Hematopoietic multipotent progenitor cell treated with erythropoietin and hydrocortisone succinate and interleukin-3 and kit ligand, for 15 days (in vitro differentiated cells): ENCODE measurements at places on chromosomes 4 and X.

DNA sequence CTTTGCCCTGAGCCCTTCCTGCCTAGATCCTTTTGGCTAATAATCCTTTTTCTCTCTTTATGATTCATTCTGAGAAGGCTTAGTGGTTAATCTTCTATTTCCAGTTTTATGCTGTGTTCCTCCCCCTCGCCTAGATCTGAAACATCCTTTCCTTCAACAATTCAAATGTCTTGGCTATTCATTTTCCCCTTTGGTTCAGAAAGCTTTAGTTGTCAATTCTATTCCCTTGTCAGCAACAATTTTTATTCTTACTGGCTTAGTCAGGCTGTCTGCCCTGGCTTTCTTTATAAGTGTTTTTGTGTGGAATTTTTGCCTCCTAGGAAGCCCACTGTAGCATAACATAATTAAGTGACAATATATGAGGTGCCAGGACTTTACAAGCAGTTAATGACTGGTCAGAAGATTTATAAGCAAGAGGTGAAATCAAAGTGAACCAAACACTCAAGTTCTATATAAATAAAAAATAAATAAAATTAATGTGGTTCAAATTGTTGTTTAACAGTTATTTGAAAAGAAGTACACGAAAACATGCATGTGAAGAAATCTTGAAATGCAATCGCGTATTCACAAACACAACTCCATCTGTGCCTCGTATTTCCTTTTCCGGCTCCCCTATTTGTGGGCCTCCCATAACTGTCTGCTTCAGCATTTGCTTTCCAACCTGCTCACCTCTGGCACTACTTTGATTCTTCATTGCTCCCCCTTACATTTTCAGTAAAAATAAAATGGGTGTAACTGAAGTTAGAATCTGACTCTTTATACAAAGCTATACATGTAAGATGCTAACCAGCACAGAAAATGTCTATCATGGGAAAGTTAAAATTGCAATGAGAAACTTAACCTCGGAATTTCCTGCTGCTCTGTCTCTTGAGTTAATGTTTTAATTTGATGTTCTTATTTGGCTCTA lies 235.4 kb downstream of the SPRY1 start:
- no peak for DNase-seq

DNA sequence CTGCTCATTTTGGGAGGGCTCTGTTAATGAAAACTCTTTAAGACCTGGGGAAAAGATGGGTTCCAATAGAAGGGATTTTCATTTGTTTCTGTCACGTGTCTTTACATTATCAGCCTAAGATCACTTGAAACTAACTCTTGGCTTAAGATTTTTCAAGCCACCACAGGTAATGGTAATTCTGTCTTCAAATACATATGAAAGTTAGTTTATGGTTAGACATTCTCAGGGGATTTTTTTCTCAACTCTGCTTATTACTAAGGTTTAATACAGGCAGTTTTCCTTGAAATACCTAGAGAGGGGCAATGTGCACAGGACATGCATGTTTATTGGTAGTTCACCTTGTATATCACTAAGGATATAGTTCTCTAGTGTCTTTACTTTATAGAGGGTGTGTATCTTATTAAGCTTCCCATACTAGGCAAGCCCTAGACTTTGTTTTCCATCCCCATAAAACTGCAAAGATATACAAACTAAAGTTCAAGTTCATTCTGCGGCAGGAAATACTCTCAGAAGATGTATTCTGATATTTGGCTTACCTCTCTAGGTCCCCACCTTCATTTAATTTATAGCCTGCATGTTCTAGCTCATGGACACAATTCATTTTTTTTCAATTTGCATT lies 38.2 kb upstream of the MYOZ2 start:
- DNase-seq: no peak

DNA sequence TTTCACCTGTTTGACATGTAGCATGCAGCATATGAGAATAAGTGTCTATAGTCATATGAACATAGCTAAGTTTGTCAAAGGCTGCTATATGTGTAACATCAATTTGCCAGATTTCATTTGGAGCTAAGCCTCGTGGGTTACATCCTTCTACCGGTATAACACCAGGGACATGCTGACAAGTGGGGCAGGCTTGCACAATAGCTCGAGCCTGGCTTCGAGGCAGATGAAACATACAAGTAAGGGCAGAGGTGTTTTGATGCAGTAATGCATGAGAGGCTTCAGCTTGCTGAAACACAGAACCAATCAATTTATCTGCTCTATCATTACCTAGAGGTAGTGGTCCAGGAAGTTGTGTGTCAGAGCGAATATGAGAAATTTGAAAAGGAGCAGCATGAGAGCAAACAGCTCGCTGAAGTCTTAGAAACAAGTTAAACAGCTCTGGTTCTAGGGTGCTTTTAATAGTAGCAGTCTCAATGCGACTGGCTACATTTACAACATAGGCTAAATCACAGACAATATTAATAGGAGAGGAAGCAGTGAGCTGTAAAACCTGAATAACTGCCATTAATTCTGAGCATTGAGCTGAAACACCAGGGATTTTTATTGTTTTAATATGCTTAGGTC lies 14.9 kb upstream of the UGDH start:
- DNase-seq: no peak

GRCh38 chr4:60313611-60314178 lies 886.4 kb upstream of the ADGRL3 start:
- DNase-seq: no peak

DNA sequence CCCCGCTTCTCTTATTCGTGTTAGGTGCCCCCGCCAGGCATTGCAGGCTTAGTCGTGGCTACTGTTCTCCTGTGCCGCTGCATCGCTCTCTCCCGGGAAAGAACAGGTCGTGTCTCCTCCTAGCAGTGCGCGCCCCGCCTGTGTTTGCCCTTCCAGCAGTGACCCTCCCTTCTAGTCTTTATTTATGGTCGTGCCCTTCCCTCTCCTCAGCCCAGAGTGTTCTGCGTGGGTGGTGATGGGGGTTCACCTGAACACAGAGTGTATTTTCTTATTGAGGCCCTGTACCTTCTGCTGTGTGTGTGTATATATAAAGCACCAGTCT lies 15.2 kb downstream of the USP11 start:
- no peak for DNase-seq

DNA sequence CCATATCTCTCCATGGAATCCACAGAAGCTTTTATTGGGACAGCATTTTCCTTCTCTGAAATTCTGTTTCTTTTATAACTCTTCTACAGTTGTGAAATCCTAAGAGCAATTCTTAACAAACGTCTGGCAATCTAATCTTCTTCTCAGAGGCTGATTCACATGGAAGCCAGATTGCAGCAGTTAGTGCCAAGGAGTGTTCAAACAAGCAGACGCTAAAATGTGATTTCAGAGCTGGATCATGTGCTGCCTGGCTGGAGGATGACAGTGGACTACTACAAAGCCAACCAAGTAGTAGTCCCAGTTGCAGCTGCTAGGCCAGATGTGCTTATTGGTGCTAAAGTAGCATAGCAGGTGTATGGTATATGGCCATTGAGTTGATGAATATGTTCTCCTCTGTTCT lies 27.7 kb upstream of the GLRB start:
- DNase-seq: no peak

- DNase-seq: no peak
Observed at GRCh38 chr4:41451961-41452360, 86.0 kb upstream of the LIMCH1 start.

GRCh38 chr4:139665079-139665689 lies 435 bp upstream of the MGST2 start:
- DNase-seq: no peak

DNA sequence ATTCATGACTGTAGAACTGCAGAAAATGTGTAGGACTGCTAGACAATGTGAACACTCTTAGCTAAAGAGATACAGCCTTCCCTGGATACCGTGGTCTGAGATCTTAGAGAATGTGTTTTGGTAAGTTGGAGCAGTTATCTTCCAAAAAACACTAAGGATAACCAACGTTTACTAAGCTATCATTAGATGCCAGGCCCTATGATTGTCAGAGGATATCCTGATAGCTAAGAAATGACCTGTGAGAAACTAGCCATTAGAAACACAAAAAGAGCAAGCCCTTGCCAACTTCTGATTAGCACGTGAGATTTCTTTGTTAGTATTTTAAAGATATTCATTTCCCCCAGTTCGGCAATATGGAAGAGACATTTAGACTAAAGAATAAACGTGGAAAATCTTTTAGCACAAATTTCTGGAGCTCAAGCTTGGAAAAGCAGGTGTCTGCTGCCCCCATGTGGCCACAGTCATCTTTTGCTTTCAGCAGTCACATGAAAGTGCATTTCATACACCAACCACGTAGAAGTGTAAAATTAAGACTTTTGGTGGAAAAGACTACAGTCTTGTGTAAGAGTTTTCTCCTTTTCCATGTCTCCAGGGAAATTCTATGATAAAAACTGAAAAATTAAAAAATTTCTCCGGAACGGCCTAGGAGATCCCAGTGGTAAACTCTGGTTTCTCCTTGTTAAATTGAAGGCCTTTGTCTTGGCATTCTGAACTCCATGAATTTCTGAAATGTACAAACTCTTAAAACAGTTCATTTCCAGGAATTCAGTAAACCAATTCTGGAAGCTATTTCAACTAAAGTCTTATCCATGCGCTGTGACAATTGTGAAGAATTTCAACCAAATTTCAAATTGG lies 136.4 kb downstream of the ZNF674 start:
- peak; percentile 40 for DNase-seq

- DNase-seq: no peak
Observed at GRCh38 chr4:101205916-101206315, 141.4 kb downstream of the PPP3CA start.

DNA sequence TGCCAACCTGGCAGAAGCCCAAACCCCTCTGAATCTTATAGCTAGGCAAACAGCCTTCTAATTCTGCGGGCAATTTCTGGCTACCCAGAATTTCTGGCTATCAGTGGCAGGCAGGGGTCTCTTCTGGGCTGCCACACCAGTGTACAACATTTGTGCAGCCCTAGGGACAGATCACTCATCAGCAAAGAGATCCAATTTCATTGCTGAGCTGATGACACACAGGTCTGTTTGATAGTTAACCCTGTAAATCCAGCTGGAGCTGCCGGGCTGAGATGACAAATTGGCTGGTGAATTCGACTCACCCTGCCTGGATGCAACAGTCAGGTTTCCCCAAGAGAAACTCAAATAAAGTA lies 2.4 kb downstream of the MID1 start:
- DNase-seq: no peak

GRCh38 chr4:41935652-41936021 lies 408 bp downstream of the TMEM33 start:
- DNase-seq: peak; percentile 21

DNA sequence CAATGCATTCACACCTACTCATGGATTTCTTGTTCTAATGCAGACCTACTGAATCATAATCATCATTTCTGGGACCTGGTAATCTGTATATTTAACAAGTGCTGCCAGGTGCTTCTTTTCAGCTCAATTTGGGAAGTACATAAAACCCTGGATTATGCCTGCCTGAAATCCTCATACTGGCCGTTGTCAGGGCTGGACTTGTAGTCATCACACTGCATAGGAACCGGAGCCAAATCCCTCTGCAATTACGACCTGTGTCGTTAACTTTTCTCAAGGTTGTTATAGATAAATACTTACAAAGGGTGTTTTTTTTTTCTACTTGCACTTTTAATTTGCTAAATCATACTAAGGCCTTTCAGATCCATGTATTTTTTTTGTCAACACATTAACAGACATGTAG lies 294.9 kb upstream of the PRPS2 start:
- no peak for DNase-seq

GRCh38 chrX:137565921-137566745 lies at the start of gene ZIC3:
Gene ZIC3 (plus strand): TSS chrX:137566127. CDS start chrX:137566692, 565 bp downstream.
- DNase-seq: no peak

DNA sequence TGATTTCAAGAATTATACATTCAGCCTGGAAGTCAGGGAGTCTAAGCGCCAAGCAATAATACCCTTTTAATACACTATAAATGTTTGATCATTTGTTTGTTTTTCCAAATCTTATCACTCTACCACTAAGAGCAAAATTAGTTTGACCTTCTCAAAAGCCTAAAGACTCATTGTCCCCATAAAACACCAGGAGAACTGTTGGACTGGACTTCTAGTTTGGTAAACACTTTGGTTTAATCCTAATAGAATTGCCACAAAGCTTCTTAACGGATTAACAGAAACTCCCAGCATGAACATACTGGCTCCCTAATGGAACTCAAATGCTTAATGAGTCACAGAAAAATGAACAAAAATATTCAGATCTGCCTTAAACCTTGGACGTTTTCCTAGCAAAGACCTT lies 34.9 kb downstream of the SYTL5 start:
- no peak for DNase-seq

DNA sequence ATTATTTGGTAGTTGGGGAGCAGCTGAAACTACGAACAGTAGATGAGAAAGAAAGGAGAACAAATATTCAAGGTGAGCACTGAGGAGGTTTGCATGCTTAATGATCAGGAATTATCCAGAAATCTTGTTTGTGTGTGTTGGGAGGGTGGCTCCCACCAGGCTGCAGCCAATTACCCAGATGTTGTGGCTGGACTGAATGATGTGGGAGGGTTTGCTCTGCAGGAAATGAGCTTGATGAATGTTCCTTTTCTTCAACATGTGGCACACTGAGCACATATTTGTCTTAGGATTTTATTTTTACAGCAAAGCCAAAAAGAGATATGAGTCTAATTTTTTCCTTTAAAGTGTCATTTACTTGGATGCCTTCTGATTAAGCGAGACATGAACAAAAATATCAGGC lies 48.3 kb upstream of the AMOT start:
- DNase-seq: no peak
